ENCODE measurements at places on chromosomes 2 and 18.

- no peak for DNase-seq
Measured at GRCh38 chr2:8253781-8254180, 428.1 kb upstream of the ID2 start.

DNA sequence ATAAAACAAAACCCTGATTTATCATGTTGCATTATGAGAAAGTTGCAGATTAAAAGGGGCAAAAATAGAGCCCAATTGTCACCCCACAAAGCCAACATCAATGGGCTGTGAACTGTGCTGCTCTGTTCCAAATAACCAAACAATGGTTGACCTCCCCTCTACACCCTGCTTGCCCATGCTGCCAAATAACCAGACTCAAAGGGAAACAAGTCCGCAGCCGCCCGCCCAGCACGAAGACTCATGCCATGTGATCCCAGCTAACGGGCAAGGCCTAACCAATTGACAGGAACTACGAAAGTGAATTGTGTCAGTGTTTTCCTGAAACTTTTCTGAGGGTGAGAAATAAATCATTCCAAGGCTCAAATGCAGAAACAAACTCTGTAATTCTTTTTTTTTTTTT lies 97.9 kb upstream of the RIOK3 start:
- no peak for DNase-seq

GRCh38 chr2:45394842-45395241 lies 216.2 kb downstream of the SRBD1 start:
- DNase-seq = no peak

DNA sequence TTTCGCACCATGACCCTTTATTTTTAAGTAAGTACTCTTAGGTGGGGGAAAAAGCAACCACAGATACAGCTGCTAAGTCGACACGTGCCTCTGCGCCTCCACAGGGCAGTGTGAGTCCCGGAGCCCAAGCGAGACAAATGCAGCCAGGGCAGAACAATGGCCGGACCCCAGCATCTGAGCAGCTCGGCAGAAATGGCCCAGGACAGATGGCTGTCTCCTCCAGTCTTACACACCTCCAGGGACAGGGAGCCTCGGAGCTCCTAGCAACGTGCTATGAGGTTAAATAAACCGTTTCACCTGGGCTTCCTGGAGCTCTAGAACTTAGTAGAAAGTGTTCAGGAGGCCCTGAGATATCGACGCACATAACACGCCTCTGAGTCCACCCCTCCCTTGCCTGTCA lies 47.3 kb upstream of the SALL3 start:
- DNase-seq = no peak

DNA sequence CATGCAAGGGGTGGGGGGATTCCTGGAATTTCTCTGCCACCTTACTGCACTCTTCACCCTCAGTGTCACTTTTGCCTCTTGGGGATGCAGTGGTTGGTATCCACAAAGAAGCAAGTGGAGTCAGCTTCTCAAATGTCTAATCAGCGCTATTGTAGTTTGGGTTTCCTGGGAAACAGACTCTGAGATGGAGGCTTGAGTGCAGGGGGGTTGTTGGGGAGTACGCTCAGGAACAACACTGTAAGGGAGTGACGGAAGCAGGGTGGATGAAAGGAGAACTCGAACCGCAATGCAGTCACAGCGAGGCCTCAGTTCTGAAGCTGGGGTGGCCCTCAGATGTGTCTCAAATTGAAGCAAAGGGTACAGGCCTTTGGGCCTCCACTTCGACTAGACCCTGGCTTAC lies 73.6 kb upstream of the EPC2 start:
- no peak for DNase-seq

DNA sequence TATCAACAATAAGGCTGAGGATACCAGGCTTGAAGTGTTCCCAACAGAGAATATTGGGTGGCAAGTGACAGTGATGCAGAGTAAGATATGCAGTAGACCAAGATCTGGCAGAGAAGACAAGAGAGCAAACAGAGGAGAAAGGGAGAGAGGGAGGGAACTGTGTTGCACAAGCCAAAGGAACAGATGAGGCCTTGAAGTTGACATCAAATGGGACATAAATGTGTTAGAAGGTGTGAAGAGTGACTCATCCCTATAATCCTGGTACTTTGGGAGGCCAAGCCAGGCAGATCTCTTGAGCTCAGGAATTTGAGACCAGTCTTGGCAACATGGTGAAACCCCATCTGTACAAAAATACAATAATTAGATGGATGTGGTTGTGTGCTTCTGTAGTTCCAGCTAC lies 342.9 kb downstream of the PARD3B start:
- no peak for DNase-seq

DNA sequence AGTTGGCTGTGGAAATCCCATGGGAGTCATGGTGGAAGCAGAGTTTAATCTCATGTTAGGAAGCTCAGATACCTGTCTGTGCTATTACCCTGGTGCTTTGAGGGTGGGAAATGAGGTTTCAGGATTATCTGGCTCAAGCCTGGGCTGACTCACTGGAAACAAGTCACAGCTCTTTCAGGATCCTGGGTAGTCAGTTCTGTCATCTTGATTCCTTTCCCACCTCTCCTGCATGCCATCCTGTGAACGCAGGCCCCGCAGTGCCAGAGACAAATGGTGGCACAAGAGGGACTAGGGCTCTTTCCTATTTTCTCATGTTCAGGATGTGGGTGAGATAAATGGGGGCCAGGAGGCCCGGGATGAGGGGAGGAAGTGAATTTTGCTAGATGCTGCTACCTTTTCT lies 3.7 kb upstream of the FAM136A start:
- DNase-seq = no peak

- no peak for DNase-seq
Measured at GRCh38 chr18:32308493-32309120, 118.8 kb downstream of the MEP1B start.

GRCh38 chr2:223264541-223265193 lies 212.7 kb downstream of the KCNE4 start:
- no peak for DNase-seq

DNA sequence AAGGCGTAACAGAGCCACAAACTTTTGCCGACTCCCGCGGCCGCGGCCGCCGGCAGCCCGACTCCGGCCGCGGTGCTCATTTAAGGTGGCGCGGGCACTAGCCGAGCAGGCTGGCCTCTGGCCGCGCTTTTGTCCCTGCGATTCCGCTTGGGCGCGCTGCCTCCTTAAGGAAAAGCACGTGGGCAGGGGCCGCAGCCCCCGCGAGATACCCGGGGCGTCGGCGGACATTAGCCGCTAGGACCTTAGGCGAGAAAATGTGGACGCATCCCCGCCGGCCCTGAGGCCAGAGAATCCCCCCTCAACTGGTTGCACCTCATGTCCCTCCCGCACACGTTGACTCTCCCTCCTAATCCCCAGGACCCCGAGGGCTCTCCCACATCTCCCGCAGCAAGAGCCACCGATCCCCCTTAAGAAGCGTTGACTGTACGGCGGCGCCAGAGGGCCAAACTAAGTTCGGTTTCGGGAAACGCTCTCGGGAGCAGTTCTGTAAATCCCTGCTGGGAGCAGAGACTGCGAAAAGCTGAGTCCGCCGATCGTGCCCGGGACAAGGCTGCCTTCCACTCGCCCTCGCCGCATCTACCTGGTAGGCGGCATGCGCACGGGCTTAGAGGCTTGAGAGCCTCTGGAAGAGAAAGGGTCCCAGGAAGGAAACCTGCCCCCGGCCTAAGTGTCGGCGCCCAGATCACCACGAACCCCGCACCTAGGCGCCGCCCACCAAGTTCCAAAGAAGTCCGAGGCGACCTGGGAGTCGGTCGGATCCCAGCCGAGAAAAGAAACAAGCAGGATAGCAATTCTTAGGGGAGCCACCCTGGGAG lies 1.8 kb upstream of the SATB2 start:
- peak; percentile 88 for DNase-seq

GRCh38 chr2:144615866-144616565 lies 96.1 kb upstream of the ZEB2 start:
- no peak for DNase-seq

Measured in substantia nigra (tissue), 51 donors.